ENCODE measurements at places on chromosomes 1 and 21.

- ATAC-seq: peak; percentile 78
These were observed 1171.8 kb downstream of the AMY1C start for GRCh38 chr1:104921525-104921924.

GRCh38 chr1:153778051-153778823 is 3.0 kb downstream of the SLC27A3 start:
- ATAC-seq: no peak

- ATAC-seq: no peak
These were observed 60.4 kb downstream of the DIP2A start for GRCh38 chr21:46518983-46519583.

- no peak for ATAC-seq
These were observed 1.6 kb downstream of the GNPAT start for GRCh38 chr1:231242516-231243198.

DNA sequence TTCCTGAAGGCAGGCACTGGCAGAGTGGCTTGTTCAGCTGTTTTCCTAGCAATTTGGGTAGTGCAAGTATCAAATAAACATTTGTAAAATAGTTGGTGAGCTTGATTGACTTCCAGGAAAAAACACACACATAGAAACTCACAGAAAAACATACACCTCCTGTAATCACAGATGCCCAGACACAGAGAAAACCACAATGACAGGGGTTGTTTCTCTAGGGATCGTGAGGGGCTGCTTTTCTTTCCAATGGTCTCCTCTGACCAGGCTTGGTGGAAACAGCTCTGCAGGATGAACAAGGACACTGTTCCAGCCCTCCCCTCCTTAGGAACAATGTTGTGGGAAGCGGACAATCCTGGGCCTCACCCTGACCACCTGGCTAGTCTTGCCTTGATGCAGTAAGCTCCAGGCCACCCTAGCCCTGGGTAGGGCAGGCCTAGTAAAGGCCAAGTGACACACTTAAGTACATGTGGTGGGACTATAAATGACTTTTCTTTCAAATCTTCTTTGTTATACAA is 142.5 kb upstream of the HMGB4 start:
- no peak for ATAC-seq

GRCh38 chr1:187396226-187396625 is 567.5 kb downstream of the PLA2G4A start:
- ATAC-seq: peak; percentile 73

DNA sequence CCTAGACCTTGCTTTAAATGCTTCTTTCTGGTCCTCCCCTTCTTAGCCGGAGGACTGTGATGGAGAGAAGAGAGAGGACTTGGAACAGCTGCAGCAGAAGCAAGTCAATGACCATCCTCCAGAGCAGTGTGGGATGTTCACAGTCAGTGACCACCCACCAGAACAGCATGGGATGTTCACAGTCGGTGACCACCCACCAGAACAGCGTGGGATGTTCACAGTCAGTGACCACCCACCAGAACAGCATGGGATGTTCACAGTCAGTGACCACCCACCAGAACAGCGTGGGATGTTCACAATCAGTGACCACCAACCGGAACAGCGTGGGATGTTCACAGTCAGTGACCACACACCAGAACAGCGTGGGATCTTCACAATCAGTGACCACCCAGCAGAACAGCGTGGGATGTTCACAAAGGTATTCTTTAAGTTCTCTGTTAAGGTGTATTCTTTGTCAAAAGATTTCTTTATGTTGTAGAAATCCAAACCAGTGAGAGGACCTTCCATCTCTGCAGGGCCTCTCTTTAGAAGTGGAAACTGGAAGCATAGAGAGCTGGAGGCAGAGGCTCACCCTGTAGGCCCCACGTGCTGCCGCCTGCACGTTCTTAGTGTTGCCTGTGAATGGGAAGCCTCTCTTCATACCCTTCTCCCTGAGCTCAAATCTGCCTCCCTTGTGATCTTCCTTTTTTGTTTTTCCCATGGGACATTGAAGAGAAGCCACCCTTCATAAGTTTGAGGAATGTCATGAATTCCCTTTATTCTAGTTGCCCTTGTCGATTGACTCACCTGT is 10.6 kb downstream of the PCNT start:
- ATAC-seq: no peak

DNA sequence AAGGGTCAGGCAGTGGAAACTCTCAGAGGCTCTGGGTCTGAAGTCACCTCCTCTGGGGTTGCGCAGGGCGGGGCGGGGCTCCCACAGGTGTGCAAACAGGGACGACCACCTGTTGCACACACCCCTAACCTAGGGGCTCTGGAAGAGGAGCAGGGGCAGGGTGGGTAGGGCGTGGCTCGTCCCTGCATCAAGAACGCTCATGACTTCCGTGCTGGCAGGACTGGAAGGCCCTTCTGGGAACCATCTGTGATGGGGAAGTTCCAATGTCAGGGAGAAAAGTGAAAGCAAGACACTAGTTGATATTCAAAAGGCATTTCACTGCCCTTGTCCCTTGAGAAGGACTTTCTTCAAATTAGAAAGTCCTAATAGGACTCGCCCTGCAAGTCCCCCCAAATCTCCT is 22.1 kb upstream of the CLSTN1 start:
- ATAC-seq: no peak

- peak; percentile 52 for ATAC-seq
These were observed 184.9 kb downstream of the SLC35F3 start for GRCh38 chr1:234089396-234089795.

- no peak for ATAC-seq
These were observed 102.7 kb upstream of the AJAP1 start for GRCh38 chr1:4551706-4552105.

DNA sequence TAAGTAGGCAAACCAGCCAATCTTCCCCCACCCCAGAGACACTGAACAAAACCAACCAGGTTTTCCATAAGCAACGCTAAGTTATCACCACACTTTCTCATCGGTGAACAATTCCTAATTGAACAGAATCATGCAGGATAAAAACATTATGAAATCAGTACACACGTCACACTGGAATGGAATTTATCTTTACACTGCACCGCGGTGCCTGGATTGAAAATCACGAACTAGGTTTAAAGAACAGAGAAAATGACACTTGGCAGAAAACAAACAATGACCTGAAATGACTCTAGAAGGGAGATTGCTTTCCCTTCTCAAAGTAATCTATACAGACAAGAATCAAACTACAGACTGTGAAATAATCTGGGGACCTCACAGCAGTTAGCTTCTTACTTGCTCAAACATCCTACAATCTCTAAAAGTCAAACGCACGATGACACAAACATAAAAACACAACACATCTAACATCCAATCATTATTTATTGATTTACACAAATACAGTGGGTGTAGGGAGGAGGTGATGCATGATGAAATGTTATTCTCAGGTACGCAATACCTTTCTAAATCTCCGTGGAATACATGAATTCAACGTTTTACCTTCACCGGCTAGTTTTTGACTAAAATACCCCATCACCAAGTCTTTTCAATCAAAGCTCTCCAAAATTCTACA is 1.9 kb downstream of the EIF4G3 start:
- peak; percentile 10 for ATAC-seq

GRCh38 chr21:46187814-46188213 is 3.6 kb upstream of the SPATC1L start:
- ATAC-seq: no peak

DNA sequence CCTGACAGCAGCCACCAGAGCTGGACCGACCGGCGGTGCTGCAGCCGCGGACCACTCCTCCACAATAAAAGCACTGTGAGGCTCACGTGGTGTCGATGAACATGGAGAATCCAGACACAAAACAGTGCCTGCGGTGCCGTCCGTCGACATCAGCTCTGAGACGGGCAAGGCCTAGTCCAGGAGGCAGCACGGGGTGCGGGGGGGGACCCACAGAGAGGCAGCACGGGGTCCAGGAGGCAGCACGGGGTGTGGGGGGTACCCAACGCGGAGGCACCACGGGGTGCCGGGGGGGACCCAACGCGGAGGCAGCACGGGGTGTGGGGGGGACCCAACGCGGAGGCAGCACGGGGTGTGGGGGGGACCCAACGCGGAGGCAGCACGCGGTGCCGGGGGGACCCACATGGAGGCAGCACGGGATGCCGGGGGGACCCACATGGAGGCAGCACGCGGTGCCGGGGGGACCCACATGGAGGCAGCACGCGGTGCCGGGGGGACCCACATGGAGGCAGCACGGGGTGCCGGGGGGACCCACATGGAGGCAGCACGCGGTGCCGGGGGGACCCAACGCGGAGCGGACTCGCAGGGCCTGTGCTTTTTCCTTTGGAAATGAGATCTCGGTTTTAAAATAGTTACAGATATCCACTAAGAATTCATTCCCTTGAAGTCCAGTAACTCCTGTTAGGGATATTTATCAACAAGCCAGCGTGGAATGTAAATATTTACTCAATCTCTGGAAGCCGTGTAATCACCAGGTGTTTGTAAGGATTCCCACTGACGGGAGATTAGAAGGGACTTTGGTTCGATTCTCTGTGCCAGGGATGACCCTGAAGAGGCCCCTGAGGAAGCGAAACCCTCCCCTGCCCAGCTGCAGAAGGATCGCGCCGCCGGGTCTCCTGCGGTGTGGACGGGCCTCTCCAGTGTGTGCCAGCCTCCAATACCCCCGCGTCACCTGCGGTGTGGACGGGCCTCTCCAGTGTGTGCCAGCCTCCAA is 52.1 kb downstream of the COL6A1 start:
- ATAC-seq: no peak

DNA sequence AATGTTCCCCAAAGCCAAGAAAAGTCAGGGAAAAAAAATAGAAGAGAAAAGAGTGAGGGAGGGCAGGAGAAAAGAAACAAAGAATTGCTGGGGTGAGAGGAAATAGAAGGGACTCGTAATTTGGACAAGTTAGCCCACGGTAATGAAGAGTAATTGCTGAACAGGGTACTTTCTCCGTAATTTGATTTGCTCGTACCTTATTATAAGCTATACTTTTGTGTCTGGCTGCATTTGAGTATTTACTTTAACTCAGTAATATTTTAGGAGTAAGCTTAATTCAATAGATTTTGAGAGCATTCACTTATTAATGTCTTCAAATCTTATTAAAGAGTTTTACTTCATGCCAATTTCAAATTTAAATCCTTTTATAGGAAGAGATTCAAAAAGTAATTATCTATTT is 527.5 kb downstream of the COL11A1 start:
- no peak for ATAC-seq

DNA sequence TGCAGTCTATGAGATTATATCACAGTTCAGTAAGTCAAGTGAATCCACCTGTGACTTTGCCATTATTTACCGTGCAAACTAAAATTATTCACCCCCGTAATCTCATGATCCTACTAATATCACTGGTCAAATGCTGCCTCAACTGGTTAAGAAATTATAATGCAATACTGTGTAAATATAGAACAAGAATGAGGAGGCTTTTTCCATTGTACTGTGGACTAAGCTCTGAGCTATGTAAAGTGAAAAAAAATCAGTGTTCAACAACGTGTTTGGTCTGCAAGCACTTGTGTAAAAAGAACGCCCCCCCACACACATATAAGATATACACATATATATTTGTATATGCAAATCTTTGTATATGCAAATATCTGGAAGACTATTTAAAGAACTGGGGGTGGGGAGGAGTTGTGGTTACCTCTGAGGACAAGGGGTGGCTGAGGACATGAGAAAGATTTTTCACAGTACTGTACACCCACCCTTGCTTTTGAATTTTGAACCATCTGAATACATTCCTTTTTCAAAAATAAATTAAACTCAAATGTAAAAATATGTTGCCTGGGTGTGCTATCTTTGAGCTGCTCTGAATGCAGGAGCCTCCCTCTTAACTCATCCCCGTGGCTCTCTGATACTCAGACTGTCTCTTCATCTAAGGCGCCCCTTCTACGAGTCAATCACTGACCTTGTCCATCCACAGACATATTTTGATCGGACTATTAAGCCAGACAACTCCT is 57.0 kb downstream of the PTP4A2 start:
- ATAC-seq: no peak

GRCh38 chr1:235246022-235246948 is 81.7 kb downstream of the ARID4B start:
- no peak for ATAC-seq

DNA sequence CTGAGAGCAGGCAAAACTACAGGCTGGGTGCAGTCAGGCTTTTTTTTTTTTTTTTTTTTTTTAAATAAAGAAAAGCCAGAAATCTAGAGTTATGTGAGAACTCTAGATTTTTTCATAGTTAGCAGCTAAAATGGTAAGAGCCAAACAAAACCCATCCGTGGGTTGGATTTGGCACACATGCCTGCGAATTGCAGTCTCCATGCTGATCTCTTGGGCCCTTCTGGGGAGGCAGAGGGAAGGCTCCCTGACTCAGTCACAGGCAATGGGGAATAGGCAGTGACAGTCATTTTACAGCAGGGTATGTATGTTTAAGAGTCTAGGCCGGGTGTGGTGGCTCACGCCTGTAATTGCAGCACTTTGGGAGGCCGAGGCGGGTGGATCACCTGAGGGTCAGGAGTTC is 2.6 kb downstream of the TXLNA start:
- ATAC-seq: no peak

DNA sequence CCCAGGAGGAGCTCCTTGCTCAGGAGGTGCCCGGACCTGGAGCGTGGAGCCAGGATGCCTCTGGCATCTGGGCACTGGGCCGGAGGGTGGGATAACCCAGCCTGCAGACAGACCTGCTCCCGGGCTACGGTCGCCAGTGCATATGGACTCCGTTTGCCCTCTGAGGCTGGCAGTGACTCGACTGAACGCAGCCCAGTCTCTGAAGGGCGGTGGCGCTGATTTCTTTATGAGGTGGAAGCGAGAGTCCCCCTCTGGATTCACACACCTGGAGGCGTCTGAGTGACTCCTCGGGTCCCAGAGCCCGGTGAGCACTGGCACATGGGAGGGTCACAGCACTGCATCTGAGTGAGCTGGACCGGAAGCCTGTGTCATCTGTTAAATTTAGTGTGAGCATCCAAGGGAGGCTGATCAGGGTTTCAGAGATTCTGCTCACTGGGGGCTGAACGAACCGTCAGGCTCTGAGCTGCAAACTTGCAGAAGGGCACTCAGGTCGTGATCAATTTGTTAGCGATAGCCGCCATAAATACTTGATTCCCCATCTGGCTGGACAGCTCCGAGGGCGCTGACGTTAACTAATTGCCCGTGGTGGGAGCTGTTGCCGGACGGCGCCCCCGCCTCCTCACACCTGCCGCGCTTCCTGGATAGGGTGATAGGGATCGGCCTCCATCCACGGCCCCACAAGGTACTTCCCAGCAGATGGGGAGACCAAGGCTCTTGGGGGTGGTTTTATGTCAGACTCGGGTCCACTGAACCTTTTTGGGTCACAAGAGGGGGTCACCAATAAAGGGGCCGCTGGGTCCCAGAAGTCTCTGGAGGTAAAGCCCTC is 60.7 kb upstream of the TTC34 start:
- no peak for ATAC-seq

GRCh38 chr1:94279038-94279437 is 41.7 kb upstream of the ARHGAP29 start:
- ATAC-seq: no peak

GRCh38 chr1:244160455-244161235 is 109.6 kb downstream of the ZBTB18 start:
- no peak for ATAC-seq

GRCh38 chr1:108695535-108695934 is 3.4 kb downstream of the PRPF38B start:
- ATAC-seq: no peak

DNA sequence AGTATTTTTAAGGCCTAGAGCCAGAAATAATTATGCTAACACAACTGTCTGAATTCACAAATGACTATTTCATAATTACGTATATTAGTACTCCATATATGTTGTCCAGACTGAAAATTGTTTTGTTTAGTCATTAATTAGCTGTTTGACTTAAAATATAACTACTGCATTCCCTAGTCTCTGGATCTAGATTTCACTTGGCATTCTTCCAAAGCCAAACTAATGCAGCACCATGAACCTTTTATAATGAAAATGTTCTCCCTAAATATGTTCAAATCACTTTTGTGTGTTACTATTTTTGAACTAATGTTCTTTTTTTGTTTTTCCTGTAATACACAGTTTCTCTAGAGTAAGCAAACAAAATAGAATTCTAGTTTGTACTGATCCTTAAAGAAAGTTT is 46.1 kb downstream of the CAMTA1 start:
- no peak for ATAC-seq

All from SK-N-SH treated with all-trans-retinoic acid at 6 μM for 48 hours (cell line).